ENCODE measurements at places on chromosomes 2 and 18.

GRCh38 chr18:56770097-56770496, 118.9 kb downstream of the WDR7 start:
- no peak for DNase-seq

- DNase-seq = no peak
Observed at GRCh38 chr2:191977754-191978153, 130.9 kb upstream of the CAVIN2 start.

- no peak for DNase-seq
Observed at GRCh38 chr2:204611017-204611631, 65.8 kb downstream of the PARD3B start.

DNA sequence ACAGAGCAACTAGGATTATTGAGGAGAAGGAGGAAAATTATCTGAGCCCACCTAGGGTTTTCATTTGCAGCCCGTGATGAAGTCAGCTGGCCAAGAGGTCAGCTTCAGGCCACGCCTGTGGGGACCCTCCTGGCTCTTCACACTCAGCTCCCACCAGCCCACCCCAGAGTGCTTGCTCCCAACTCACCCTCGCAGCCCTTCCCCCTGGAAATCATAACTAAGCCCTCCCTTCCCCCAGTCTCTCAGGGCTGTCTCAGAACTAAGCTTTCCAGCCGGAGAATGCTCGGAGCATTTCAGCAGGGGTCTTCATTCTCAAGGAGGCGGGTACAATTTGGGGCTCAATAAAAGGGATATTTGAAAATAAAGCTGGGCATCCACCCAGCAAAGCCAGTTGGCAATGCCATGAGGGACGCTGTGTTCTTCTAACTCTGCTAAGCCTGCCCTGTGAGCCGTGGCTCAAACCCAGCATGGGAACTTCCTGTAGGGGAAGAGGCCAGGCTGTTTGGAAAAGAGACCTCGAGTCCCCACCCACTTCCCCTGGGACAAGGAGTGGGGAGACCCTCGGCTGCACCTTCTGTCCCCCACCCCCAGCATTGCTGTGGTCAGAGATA, 194.9 kb downstream of the CTIF start:
- DNase-seq = no peak

DNA sequence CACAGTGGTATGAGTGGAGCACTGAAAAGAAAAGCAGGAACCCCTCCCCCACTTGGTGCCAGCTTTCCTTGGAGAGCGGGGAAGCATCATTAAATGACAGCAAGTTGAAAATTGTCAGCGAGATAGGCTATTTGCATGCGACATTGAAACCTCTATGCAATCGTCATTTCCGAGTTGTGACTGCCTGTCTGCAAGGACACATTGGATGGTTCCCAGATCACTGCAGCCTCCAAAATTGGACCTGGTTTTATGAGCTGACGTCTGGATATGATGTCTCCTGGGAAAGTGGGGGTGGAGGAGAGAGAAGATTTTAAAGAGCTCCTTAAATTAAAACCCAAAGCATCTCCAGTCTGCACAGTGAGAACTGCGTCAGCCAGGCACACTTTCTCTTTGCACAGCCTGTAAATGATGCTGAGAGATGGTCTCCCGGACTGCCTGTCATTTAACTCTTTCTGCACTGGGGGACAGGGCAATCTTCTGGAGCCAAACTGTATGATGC, 57.8 kb upstream of the KIF5C start:
- DNase-seq = no peak

DNA sequence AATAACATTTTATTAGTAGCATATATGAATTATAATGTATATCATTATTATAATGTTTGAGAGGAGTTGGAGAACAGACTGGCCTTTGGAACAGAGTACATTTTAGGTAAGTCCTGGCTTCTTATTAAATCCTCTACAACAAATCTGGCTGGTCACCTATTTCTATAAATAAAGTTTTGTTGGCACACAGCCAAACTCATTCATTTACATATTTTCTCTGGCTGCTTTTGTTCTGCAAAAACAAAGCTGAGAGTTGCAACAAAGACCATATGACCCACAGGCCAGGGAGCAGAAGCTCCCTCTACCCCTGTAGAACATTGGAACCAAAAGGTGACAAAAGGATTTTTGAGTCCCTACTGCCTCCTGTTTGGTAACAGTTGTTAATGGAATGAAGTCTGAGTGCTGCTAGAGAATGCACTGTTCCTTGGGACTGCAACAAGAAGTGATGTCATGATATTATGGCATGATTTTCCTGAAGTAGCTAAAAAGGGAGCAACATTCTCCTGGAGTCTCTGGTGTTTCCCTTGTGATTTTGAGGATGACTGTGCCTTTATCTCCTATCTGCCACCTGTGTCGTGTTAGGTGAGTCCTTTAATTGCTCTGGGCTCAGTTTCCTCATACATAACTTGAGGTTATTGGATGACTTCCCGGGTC, 22.0 kb upstream of the SP9 start:
- no peak for DNase-seq

- no peak for DNase-seq
Observed at GRCh38 chr2:65351234-65351947, 81.0 kb downstream of the SPRED2 start.

DNA sequence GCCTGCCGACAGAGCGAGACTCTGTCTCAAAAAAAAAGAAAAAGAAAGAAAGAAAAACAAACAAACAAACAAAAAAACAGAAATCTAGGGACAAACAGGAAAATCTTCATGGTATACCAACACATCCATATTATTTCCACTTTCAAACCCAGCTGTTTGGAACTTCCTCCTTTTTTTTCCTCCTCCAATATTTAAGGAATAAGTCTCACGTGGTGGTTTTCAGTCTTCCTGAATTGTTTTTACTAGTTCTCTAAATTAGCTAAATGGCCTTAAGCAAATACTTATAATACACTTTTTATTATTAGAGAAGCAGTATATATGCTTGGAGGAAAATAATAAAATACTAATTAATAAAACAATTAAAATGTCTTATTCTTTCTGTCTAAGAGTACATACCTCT, 48.7 kb upstream of the GLS start:
- no peak for DNase-seq

GRCh38 chr2:153417077-153417476, 61.5 kb downstream of the RPRM start:
- no peak for DNase-seq

DNA sequence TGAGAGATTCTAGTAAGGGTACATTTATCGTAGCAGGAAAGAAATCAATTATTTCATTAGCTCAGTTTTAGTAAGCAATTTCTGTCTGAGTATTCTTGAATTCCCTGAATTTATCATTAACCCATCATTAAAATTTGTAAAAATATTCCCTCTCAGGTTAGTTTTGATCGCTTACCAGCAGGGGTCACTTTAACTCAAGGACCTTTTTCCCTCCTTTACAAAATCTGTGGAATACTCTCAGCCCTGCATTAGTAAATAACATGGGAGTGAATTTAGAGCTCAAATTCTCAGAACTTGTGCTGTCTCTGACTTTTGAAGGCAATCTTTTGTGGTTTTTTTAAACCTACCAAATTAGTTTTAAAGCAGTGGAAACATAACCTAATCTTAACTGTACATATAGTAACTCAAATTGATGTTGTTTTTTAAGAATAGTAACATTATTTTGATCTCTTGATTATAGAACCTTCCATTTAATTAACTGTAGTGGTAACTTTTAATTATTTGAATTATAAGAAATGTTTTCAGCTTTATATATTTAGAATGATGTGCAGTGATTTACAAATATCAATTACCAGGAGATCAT, 97.2 kb downstream of the AGPS start:
- DNase-seq = peak; percentile 68

DNA sequence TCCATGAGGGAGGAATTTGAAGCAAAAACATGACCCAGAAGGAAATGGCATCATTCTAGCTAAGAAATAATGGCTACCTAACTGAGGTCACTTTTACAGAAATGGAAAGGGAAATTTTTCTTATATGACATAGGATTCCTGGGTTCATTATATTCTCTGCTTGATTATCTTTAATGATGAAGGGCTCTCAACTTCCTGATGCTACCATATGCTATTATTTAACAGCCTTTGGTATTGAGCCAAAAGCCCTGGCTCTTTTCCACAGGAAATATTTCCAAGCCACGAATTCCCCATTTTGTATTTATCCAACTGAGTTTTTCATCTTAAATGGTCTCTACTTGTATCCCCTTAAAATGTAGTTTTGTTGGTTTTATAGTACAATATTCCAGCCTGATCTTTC, 63.2 kb upstream of the NPAS2 start:
- no peak for DNase-seq

DNA sequence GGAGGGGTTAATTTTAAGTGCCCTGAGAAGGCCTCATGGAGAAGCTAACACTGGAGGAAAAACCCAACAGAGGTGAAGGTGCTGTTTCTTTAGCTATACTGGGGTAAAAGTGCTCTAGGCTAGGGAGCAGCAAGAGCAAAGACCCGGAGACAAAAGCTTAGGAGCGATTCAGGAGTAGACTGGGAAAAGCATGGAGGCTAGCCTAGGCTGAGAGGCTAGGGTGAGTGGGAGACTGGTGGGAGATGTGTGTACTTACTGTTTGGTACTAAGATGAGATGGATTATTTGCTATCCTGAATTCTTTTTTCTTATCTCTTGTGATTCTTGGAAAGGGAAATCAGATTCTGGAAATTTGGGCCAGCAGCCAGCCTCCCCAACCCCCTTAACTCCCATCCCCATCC, 2.0 kb downstream of the GIGYF2 start:
- DNase-seq = peak; percentile 49

GRCh38 chr2:35081001-35081621, 1274.5 kb upstream of the CRIM1 start:
- DNase-seq = no peak

DNA sequence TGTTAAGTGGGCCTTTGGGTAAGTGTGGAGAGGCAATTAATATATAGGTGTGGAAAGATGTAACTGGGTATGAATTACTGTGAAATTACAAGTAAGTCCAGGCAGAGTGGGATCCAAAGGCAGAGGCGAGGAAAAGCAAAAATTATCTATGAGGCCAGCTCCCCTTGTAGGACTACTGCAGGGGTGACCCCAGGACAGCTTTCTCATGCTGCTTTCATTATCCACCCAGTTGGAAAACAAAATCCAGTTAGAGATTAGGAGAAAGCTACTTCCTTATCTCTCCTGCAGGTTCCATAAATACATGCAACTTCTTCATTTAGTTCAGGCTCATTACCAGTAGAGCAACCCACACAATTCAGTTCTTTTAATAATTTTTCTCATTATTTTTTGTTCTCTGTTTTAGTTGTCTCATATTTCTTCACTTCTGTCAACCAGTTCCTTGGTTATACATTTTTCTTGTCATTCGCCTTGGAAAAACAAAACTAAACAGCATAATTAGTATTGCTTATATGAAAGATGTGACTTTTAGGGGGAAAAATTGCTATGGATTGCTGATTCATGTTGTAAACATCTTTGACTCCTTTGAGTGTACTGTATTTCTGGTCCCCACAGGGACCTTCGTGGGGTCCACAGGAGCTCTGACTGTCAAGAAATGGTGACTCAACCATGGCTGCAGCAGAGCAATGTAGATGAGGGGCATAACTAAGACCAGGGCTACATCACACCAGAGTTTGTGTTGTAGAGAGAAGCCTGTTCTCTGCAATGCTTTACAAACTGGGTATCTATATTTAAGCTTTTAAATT, 110.4 kb upstream of the PARD3B start:
- DNase-seq = no peak

DNA sequence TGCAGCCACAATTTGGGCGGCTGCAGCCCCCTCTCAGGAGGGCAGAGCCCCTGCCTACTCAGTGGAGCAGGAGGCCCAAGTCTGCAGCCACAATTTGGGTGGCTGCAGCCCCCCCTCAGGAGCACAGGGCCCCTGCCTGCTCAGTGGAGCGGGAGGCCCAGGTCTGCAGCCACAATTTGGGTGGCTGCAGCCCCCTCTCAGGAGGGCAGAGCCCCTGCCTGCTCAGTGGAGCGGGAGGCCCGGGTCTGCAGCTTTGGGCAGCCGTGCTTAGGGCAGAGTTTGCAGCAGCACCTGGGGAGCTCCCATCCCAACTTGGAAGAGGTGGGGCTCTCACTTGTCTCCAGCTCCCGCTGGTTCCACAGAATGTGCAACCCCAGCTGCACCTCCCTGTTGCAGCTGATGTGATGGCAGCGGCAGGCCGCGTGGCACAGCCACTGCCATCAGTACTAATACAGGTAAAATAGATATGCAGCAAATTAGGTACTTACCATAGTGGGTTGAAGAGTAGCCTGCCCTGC, 99.4 kb downstream of the TWIST2 start:
- no peak for DNase-seq

DNA sequence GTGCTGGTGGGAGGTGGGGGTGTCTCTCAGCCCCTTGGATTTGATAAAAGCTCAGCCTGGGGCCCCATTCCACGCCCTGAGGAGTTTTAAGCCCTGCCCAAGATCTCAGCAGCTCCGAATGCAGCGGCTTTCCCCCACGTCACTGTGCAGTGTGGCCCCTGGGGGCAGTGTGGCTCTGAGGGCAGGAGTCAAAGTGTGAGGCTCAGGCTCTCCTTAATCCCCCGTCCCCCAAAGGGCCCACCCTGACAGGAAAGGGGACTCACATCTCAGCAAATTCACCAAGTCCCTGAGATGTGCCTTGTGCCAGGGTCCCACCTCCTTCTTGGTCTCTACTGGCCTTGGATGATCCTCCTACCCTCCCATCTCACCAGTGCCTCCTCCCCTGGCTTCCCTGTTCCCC, 25.2 kb downstream of the NPPC start:
- peak; percentile 69 for DNase-seq

- DNase-seq = no peak
Observed at GRCh38 chr2:32930436-32930835, 16.3 kb upstream of the LTBP1 start.

- peak; percentile 95 for DNase-seq
Observed at GRCh38 chr2:164737612-164738081, 104.0 kb downstream of the COBLL1 start.

GRCh38 chr18:77054606-77055428, 77.8 kb downstream of the MBP start:
- peak; percentile 56 for DNase-seq

DNA sequence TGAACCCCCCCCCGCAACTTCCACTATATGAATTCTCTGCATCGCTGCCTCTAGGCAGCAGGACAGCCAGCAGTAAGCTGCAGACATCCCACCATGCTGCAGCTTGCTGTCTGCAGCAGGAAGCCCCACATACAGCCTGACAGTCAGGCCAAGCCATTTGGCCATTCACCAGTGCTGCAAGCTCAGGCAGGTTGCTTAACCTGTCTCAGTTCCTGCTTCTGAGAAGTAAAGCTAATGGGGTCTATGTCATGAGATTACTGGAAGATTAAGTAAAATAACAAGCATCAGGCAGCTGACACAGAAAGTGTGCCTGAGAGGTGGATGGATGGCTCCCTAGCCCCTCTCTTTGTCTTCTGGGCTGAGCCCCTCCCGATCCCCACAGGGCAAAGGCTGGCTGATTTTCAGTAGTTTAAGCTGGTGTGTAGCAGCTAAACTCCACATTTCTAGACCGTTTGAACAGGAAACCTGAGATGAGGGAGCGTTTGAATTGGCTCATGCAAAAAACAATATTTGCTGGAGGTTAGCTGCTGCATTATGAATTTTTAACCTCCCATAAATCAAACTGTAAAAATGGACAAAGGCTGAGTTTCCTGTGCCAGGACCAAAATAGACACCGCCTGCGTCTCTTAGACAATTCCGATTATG, 193.8 kb upstream of the ARL4C start:
- DNase-seq = no peak

GRCh38 chr2:201978986-201979385, 54.7 kb upstream of the FZD7 start:
- DNase-seq = no peak
